ENCODE measurements at places on chromosomes 5 and 9.
A peak's percentile ranks its signal among the peaks of the same experiment; 100 is the strongest.

DNA sequence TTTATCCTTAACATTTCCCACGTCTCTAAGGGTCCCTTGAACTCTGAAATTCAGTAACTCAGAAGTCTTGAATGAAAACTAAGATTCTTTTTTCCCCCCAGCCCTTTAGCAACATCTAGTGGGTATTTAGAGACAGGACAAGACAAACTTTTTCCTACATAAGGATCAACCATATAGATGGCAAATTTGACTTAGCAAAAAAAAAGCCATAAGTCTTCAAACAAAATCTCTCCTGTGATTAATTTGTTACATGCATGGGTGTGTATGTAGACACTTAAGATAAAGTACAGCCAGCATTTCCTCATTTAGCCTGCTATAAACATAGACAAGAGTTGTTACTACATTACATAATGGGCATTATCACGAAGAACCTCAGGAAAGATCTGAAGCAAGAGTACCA is 29.1 kb upstream of the ANKRD31 start:
- peak; percentile 48 for DNase-seq

- DNase-seq, result no peak
These were observed 44.3 kb downstream of the TENT4A start for GRCh38 chr5:6757414-6757969.

- DNase-seq, result peak; percentile 97
These were observed 143.8 kb downstream of the PALM2AKAP2 start for GRCh38 chr9:109923806-109924205.

DNA sequence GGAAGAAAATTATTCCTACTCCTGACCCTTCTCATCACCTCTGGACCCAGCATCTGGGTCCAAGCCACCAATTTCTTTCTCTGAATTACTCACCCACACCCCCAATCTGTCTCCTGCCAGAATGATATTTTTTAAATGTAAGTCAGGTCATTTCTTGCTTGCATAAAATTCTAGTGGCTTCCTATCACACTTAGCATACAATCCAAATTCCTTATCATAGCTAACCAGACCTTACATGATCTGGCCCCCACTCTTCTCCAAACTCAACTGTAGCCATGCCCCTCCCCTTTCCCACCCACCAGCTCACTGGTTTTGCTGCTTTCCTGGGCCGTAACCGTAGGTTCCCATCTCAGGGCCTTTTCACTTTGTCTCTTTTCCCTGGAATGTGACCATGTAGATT is 15.2 kb downstream of the HTR4 start:
- DNase-seq, result no peak

DNA sequence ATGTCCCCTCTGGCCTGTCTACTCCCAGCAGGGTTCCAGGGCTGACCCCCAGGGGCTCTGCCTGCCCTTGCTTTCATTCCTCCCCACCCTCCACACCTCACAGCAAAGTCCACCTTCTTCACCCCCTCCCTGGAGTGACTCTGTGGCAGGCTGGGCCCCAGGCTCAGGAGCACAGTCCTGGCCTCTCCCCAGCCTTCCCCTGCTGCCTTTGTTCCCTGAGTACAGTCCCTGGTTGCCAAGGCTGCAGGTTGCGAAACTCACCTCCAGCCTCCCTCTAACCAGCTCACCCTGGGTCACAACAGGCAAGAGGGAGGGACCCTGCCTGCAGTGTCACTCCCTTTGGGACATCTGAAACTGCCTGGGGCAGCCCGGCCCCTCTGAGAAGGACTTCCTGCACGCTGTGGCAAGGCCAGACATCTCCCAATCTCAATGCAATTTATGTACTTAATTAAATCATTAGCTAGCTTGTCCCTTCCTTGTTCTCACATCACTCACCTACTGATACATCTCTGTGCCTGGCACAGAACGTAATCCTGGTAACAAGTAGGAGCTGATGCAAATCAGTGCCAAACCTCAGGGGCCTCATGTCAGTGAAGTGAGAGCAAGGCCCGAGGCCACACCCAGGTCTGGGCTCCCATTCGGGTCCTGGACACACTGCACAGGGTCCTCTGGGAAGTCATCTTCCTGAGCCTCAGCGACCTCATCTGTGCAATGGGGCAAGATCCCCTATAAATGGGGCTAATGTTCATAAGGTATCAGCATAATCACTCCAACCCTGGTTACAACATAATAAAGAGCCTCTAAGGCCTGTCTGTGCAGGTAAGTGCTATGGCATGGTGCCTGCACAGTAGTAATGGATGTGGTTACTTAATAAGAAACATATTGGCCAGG is 27.3 kb upstream of the TRIM14 start:
- DNase-seq, result no peak

DNA sequence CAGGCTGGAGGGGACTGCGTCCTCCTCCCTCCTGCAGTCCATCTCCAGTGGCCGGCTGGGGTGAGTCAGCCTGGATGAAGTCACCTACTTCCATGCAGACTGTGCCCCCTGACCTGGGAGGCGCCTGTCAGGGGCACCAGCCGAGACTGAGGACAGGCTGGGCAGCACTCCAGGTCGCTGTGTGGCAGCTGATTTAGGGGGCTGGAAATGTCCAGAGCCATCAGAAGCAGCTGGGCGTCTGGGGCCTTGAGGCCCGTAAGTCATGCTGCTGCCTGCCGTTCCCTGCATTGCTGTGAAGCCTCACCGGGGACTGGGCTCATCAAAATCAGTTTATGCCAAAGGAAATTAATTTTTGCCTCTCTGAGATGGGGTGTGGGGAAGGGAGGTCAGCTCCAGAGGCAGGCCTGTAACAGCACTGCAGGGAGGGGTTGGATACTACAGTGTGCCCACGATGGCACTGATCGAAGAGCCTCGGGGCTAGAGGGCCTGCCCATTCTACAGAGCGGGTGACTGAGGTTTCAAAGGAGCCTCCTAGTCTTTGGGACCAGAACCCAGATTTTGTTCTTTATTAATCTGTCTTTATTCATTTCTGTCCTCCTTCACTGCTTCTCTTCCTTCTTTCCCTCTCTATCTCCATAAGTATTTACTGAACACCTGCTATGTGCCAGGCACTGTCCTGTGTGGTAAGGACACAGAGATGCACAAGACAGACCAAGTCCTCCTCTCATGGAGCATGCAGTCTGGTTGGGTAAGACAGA is 70.4 kb upstream of the PSD2 start:
- DNase-seq, result no peak

DNA sequence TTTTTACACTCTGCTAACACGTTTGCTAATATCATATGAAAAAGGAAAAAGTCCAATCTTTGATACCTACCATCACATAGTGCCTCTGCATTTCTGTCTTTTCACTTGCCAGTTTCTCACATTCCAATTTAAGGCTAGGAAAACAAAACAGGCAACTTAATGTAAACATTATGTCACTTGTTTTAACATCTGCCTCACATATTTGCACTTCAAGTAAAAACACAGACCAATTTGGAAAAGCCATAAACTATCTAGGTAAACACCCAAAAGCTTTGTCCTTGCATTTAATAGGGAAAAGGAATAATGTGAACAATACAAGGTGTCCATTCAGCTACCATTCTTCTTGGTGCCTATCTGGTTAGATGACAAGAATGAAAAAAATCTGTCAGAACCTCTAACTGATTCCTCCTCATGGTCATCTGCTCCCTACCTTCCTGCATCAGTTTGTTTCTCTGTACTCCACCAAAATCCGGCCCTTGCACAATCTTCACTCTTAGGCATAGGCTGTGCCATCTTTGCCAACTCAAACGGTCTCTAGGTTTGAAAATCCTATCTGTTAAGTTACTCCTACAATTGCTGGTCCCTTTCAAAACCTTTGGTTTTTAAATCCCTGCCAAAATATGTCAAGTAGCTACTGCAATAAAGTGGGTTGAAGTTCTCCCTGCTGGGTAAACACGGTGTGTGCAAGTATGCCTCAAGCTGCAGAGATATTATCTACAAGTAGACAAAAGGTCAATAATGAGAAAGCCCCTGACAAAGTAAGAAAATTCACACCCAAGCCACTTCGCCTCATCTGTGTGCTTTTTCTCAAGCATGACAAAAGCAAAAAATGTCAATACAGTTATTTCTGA is 3.4 kb downstream of the TLE1 start:
- no peak for DNase-seq

- DNase-seq, result no peak
These were observed 7.7 kb downstream of the CLTB start for GRCh38 chr5:176408590-176408989.

- no peak for DNase-seq
These were observed 2329.5 kb downstream of the MAT2B start for GRCh38 chr5:165834891-165835290.
